ENCODE measurements at places on chromosomes 1 and 21.

DNA sequence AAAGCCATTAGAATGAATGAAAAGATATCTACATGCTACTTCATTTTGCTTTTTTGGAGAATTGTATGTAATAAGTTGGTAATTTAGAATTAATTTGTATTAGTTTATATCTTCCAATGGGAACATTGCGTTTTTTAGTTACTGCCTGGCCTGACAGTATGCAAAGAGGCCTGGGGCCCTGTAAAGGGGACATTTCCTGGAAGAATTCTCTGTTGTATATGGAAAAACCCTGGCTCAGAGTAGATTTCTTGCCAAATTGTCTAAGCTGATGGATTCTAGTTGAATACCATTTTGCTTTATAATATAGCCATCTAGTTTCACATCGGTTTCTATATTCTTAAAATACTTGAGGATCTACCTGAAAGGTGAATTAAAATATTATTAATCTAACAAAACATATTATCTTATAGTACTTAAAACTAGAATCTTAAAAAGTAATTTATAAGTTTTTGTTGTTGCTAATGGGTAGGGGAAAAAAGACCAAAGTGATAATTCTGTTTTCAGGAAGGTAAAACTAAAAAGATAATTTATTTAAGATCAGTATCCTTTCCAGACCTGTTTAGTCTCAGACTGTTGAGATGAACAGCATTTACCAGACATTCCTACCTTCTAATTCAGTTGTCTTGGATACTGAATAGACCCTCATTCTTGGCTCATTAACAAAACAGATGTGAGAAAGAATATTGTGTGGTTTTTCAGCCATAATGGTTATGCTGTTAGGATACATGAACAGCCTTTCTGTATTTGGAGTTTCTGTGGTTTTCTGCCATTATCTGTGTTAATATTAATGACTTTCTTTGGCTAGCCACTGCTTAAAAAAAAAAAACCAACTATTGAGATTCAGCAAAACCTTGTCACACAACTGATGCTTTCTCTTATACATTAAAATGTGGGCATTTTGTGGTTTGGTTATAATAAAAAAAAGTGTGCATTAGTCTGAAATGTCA, 4.8 kb downstream of the AGO3 start:
- DNase-seq, result peak; percentile 95

- DNase-seq, result no peak
These were observed 27.8 kb upstream of the CCSAP start for GRCh38 chr1:229370601-229371021.

DNA sequence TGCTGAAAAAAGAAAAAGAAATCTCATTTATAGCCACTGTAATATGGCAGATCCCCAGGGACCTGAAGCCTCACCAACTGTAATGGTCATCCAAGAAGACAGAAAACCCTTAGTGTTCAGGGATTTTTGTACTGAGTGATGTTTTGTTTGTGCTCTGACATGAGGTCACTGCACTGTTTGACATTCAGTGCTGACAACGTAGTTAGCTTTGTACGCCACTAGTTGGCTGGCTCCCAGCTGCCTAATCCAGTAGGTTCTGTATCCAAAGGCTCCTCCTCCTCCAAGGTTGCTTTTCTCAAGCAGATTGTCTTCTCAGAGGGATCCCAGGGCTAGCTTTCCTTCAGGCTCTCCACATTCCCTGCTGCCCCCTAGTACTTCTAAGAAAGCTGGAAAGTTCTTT, 9.5 kb upstream of the YRDC start:
- no peak for DNase-seq

DNA sequence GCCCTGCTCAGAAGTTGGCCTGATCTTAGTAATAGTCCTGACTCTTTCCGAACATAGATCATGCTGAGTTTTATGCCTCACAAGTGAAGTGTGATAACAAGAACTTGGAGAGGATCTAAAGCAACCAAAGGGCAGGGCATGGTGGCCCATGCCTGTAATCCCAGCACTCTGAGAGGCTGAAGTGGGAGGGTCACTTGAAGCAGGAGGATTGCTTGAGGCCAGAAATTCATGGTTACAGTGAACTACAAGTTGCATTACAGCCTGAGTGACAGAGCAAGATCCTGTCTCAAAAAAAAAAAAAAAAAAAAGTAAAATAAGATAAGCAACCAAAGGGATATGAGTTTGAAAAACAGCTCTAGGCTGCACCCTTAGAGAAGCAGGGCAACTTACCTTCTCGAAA, 18.5 kb upstream of the BCL9 start:
- DNase-seq, result no peak

DNA sequence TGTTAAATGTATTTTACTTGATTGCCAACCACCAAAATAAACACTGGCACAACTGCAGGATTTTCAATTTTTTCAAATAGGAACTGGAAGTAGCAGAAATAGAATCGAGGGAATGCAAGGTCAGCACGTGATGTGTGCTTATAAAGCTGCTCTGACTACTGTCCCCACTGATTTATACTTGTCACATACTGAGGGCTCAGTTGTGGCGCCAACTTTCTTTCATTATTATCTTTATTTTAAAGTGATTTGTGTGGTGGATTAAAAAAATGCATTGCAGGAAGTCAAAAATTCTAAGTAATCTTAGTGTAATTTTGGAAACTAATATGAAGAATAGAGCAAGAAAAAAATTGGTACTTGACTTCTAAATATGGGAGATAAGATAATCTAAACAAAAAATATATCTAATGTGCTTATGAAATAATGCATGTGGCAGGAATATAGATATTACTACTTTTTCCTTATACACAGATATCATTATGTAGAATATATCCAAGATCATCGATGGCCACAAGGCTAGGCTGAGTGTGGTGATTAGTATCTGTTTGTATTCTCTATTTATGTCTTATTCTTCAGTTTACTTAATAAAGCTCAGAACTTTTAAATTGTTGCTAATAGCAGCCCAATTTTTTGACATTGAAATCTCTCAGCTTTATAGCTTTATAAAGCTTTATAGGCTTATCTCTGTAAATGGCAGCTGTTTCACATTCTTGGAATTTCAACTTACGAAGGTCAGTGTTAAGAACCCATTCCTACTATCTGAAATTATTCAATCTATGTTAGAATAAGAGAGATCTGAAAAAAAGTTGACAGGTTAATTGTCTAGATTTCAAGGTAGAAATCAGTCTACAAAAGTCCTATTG, 404.5 kb upstream of the ADAMTS5 start:
- DNase-seq, result peak; percentile 95

- DNase-seq, result peak; percentile 88
These were observed 10.7 kb downstream of the EPHX1 start for GRCh38 chr1:225820522-225821120.

DNA sequence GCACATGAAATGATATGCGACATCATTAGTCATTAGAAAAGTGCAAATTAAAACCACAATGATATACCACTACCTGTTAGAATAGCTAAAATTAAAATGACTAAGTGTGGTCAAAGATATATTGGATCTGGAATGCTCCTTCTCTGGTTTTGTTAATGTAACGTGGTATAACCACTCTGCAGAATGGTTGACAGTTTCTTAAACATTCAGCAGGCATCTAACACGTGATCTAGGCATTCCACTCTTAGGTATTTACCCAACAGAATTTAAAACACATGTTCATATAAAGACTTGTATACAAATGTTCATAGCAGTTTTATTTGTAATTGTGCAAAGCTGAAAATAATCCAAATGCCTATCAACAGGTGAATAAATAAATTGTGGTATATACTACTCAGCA, 165.0 kb upstream of the PLXNA2 start:
- no peak for DNase-seq

DNA sequence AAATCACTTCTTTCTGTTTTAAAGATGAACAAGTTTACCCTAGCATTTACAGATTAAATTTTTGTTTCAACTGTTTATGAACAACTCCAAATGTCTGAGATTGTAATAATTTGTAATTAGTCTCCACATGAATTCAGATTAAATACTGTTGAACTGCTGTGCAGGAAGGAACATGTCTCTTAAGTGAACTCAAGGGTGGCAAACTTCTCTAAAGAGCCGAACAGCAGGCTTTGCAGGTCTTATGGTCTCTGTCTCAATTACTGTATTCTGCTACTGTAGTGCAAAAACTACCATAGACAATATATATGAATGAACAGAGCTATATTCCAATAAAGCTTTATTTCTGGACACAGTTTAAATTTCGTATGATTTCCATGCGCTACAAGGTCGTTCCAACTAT, 6.6 kb downstream of the RSBN1 start:
- no peak for DNase-seq

DNA sequence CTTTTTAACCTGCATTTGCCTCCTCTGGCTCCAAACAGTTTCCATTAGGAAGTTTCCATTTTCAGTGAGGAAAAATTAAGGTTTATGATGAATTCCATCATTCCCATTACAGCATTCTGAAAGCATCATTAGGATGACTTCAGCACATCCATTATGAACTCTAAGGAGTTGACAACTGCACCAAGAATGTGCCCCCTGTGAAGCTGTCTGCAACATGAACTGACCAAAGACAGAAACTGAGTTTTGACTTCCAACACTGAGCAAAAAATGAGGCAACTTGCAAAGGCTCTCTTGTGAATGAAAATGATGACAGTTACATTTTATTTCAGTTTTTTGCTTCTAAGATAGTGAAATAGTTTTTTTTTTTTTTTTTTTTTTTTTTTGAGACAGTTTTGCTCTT, 18.3 kb upstream of the KCNE1 start:
- DNase-seq, result no peak

GRCh38 chr21:26813426-26813998, 31.7 kb downstream of the ADAMTS1 start:
- DNase-seq, result no peak

GRCh38 chr1:109185357-109185756, 28.4 kb upstream of the SARS1 start:
- no peak for DNase-seq

GRCh38 chr1:61238359-61238665, 156.0 kb downstream of the NFIA start:
- DNase-seq, result no peak

DNA sequence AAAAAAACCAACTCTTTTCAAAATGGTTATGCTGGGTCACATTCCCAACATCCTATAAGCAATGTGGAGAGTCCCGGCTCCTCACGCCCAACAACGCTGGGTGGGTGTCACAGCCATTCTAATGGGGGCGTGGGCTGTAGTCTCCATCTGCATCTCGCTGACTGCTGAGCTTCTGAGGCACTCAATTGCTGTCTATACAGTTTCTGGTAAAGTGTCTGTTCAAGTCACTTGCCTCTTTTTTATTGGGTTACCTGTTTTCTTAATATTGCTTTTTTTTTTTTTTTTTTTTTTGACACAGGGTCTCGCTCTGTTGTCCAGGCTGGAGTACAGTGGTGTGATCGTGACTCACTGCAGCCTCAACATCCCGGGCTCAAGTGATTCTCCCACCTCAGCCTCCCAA, 54.8 kb downstream of the GNB1 start:
- DNase-seq, result no peak

GRCh38 chr1:175885326-175885725, 141.9 kb upstream of the TNR start:
- peak; percentile 66 for DNase-seq

- DNase-seq, result no peak
These were observed 14.7 kb upstream of the NPHP4 start for GRCh38 chr1:6006882-6007281.

- DNase-seq, result no peak
These were observed 5.4 kb downstream of the TMEM59 start for GRCh38 chr1:54047384-54048305.

GRCh38 chr1:194223596-194223995, 1037.2 kb upstream of the B3GALT2 start:
- no peak for DNase-seq

- no peak for DNase-seq
These were observed 151.9 kb downstream of the MAGI3 start for GRCh38 chr1:113542221-113542701.

- no peak for DNase-seq
These were observed 14.0 kb downstream of the GTF2B start for GRCh38 chr1:88877382-88877825.

GRCh38 chr1:49319426-49319963, 542.8 kb upstream of the BEND5 start:
- DNase-seq, result no peak

GRCh38 chr21:45312296-45312695, 24.6 kb upstream of the POFUT2 start:
- no peak for DNase-seq

DNA sequence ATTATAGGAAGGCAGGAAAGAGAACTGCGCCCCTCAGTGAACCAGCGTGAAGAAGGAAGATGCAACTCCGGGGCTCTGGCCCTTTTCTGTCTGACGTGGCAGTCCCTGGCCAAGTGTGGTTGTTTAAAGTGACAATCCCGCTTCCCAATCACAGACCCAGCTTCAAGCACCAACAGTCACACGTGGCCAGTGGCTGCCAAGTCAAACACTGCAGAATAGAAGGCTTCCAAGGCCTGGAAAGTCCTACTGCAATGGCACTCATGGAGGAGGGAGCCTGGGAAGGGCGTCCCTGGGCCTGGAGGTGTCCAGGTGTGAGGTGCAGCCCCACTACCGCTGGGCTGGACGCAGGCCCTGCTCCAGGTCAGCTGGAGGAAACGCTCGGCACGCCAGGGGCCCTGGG, 143.8 kb downstream of the CASZ1 start:
- no peak for DNase-seq

- DNase-seq, result no peak
These were observed 22.6 kb upstream of the GBP4 start for GRCh38 chr1:89221341-89221740.

- no peak for DNase-seq
These were observed 13.1 kb upstream of the COP1 start for GRCh38 chr1:176220100-176220689.

DNA sequence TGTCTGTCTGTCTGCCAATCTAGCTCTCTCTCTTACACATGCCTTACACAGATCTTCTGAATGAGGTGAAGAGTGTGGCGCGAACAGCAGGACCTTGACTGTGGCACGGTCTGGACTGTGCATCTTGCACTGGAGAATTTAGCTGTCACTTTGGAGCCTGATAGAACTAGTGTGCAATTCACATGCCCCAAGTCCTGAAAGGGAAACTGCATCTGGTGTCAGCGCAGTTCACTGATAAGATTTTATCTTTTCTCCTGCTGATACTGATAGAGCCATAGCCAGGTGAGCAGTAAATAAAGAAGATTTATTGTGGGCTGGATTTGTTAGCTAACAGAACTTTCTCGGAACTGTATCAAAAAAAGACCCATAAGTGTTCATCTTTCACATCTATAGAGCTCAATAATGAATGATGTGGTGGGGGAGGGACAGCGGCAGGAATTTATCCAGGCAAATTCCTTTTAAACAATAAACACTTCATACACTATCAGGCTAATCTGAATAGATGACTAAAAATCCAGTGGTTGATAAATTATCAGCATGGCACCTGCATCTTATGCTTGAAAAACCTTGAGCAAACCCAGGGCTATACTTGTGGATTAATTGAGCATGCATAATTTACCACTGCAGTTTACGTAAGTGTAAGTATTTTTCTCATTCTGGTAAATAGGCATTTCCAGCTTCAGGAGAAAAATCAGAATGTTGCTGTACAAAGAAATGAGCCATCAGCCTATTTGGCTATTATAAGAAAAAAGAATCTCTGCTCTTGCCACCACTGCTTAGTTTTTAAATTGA, 104.1 kb downstream of the NTNG1 start:
- no peak for DNase-seq

- no peak for DNase-seq
These were observed 64.5 kb upstream of the SCCPDH start for GRCh38 chr1:246659594-246660140.

GRCh38 chr1:198246337-198246736, 89.5 kb downstream of the NEK7 start:
- peak; percentile 81 for DNase-seq

Measured in lung (tissue), 17 donors.